ENCODE measurements at places on chromosomes 11 and 22.

DNA sequence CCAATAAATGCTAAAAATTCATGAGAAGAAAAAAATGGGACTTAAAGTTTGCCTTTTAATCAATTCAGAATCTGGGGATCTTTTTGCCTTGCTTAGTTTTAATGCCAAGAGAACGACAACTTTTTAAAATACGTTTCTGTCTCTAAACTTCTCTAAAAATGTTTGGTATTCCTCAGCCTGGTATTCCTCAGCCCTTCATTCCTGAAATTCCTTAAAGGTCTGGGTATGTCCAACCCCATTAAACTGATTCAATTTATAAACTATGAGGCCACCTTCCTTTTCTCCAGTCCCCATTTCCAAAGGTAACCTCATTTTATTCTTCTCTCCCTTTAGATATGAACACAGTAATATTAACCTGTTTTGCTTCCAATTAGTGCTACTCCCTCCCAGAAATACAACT lies 16.6 kb downstream of the POLA2 start:
- no peak for DNase-seq

GRCh38 chr22:16559056-16559955 lies 33.3 kb downstream of the CCT8L2 start:
- no peak for DNase-seq

GRCh38 chr11:4039011-4039410 lies 55.6 kb upstream of the RRM1 start:
- peak; percentile 55 for DNase-seq

DNA sequence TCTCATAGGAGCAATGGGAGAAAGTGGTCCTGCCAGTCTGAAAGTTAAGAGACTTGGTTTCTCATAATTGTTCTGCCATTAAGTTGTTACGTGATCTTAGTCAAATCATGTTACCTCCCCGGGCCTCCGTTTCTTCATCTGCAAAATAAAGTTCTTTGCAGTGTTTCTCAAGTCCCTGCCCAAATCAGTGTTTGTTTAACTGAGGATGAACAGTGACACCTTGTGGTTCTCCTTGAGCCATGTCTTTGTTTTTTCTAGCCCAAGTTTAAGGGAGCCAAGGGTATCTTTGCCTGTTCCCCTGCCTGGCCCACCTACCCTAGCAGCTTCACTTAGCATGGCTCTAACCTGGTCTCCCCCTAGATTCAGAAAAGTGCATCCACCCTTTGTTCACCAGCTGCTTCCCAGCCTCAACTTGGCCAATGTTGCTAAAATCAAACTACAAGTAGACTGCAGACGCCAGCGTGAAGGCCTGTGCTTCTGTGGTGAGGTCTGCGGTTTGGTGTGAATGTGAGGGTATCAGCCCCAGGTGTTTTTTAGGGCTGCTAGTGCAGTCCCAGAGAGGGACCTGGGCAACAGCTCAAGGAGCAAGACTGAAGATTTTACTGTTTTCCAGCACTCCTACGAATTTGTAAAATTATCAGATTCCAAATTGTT lies 35.5 kb downstream of the FZD4 start:
- peak; percentile 76 for DNase-seq

- no peak for DNase-seq
Observed at GRCh38 chr11:105073456-105074165, 28.5 kb upstream of the CARD16 start.

DNA sequence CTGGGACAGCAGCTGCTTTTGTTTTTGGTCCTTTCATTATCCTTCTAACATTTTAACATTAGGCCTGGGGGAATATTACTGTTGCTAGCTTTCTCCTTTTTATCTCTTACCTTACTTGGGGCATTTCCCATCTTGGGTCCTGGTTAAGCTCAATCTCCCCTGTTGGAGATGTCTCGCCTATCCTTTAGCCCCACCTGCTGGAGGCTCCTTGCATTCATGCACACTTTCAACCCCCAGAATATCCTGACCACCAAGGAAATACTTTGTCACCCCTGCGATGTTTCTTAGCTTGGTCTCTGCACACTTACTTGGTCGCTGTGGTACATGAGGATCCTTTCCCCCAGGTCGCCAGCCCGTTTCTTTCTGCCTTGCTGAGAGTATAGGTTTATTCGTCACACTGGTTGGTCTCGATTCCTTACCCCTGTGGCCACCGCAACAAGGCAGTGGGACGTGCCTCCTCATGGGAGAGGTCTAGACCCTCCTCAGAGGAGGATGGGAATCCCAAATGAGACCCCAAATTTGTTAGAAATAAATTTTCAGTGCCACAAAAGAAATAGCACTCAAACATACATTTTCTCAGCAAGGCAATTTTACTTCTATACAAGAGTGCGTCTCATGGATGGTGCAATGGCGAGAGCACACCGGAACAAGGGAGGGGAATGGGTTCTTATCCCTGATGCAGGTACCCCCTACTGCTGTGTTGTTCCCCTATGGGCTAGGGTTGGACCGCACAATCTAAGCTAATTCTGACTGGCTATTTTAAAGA lies 5.4 kb upstream of the TXN2 start:
- DNase-seq: peak; percentile 39

GRCh38 chr11:81222491-81222890 lies 1511.2 kb downstream of the FAM181B start:
- DNase-seq: no peak

DNA sequence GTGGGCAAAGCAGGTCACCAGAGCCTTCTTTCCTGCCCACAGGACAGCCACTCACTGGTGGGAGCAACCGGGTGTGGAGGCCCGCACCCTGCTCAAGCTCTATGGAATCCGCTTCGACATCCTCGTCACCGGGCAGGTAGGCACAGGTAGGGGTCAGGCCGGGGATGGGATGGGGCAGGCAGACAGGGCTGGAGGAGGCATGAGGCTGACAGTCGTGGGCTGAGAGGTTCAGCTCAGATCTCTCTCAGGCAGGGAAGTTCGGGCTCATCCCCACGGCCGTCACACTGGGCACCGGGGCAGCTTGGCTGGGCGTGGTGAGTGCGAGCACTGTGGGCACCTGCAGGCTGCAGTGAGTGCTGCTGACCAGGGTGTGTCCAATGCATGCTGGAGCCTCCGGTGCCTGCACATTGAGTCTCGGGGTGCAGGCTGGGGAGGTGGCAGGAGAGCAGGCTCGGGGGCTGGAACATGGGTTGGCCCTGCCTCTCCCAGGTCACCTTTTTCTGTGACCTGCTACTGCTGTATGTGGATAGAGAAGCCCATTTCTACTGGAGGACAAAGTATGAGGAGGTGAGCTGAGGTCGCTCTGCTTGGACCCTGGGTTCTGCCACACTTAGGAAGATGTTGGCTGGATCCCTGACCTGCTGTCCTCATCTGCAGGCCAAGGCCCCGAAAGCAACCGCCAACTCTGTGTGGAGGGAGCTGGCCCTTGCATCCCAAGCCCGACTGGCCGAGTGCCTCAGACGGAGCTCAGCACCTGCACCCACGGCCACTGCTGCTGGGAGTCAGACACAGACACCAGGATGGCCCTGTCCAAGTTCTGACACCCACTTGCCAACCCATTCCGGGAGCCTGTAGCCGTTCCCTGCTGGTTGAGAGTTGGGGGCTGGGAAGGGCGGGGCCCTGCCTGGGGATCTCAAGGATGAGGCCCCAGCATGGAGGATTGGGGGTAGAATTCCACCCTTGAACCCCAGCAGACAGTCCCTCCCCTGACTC lies 6.3 kb downstream of the SLC7A4 start:
- no peak for DNase-seq

- no peak for DNase-seq
Observed at GRCh38 chr22:30873086-30873650, 95.4 kb downstream of the MORC2 start.

DNA sequence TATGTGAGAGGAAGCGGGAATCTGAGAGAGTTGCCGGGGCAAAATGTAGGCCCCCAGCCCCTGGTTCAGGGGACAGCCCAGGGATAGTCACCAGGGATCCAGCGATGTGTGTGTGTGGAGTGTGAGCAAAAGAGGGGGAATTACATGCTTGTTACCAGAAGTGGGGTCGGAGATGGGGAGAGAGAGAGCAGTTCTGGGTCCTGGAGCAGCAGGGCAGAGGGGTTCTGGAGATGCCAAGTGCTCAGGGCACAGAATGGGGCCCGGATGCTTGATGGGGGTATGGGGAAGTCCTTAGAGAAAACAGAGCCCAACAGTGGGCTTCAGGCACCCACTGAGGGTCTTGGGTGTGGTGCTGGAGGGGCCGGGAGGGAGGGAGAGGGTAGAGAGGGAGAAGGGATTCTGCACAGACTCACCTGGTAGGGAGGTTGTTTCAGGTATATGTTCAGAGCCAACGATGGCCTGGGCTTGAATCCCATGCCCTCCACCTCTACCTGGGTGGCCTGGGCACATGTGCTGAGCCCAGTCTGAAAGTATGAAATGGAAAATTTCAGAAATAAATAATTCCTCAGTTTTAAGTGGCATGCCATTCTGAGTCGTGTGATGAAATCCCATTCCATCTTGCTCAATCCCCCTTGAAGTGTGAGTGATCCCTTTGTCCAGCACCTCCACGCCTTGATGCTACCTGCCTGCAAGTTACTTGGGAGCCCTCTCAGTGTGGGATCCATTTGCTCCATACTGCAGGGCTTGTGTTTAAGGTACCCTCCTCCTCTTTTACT lies 12.4 kb downstream of the SMIM38 start:
- no peak for DNase-seq

DNA sequence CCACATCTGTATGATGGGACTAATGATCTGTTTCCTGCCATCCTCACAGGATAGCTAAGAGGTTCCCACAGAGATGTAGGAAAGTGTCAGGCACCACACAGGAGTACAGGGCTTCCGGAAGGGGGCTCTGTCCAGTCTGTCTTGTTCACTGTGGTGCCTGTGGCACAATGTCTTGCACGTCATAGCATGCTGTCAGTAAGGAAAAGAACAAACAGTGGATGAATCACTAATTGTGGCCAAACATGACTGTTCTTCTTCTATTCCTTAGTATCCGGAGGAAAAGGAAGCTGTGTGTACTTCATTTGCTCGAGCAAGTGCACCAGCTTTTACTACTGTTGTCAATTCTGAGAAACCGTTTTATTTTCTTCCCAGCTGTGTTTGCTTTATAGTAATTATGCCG lies 73.4 kb upstream of the YWHAH start:
- peak; percentile 88 for DNase-seq

DNA sequence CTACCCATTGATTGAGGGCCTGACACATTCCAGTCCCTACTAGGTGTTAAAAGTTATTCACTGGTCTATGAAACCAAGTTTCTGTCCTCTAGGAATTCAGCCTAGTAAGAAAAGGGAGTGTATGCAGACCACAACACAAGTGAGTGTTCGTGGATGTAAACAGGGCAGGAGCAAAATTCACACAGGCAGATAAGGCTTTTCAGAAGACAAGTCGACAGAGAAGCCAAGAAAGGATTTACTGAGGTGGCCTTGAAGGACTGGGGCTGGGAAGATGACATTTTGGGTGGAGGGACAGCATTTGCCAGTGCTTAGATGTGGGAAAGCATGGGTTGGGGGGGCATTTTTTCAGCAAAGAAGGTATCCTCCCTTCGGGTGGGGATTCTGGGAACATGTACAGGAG lies 76.2 kb downstream of the TSPAN18 start:
- no peak for DNase-seq

DNA sequence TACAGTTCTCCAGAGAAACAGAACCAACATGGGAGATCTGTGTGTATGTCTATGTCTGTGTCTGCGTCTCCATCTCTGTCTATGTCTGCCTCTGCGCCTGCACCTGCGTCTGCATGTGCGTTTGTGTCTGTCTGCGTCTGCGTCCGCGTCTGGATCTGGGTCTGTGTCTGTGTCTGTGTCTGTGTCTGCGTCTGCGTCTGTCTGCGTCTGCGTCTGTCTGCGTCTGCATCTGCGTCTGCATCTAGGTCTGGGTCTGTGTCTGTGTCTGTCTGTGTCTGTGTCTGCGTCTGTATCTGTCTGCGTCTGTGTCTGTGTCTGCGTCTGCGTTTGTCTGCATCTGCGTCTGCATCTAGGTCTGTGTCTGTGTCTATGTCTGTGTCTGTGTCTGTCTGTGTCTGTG lies 88.4 kb upstream of the SLC22A12 start:
- no peak for DNase-seq

- no peak for DNase-seq
Observed at GRCh38 chr11:94400050-94400449, 1.2 kb downstream of the GPR83 start.

DNA sequence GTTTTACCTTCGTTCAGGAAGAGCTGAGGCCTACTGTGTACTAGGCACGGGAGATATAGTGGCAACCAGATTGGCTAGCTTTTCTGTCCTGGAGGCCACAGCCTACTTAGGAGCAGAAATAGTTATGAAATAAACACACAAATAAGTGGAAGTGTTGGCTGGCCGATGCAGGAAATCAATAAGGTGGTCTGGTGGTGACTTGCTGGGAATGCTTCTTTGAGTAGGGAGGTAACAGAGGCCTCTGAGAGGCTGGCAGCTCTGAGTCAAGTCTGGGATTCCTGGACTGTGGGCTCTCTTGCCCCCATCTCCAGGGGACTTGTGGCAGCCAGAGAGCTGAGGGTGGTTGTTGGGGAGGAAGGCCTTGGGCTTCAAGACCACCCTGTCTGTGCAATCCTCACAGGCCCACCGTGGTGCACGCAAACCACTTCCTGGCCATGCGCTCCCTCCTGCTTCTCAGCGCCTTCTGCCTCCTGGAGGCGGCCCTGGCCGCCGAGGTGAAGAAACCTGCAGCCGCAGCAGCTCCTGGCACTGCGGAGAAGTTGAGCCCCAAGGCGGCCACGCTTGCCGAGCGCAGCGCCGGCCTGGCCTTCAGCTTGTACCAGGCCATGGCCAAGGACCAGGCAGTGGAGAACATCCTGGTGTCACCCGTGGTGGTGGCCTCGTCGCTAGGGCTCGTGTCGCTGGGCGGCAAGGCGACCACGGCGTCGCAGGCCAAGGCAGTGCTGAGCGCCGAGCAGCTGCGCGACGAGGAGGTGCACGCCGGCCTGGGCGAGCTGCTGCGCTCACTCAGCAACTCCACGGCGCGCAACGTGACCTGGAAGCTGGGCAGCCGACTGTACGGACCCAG lies 4.1 kb downstream of the SERPINH1 start:
- DNase-seq: no peak

DNA sequence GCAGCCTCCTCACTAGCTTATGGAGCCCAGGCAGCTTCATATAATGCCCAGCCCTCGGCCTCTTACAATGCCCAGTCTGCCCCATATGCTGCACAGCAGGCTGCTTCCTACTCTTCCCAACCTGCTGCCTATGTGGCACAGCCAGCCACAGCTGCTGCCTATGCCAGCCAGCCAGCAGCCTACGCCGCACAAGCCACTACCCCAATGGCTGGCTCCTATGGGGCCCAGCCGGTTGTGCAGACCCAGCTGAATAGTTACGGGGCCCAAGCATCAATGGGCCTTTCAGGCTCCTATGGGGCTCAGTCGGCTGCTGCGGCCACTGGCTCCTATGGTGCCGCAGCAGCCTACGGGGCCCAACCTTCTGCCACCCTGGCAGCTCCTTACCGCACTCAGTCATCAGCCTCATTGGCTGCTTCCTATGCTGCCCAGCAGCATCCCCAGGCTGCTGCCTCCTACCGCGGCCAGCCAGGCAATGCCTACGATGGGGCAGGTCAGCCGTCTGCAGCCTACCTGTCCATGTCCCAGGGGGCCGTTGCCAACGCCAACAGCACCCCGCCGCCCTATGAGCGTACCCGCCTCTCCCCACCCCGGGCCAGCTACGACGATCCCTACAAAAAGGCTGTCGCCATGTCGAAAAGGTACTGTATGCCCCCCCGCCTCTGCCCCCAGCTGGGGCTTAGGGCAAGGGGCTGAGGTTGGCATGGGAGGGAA lies 8.8 kb downstream of the RBM14 start:
- DNase-seq: no peak

Data from HCEC 1CT (cell line).